ENCODE measurements at places on chromosomes 12 and 14. TPM values are rescaled to one million over a fixed set of nuclear protein-coding genes. Genes with fewer than 3 reads are reported as not detected.

The KIF21A gene
- total RNA-seq, result 25.6 TPM

The INSM2 gene
- total RNA-seq, result not detected

The CCDC177 gene
- not detected for total RNA-seq

The CLSTN3 gene
- 5.9 TPM for total RNA-seq

The FSCB gene
- not detected for total RNA-seq

The RARG gene
- 41.2 TPM for total RNA-seq

The BCL2L14 gene
- total RNA-seq, result not detected

The NINJ2 gene
- total RNA-seq, result 1.9 TPM

Measured in Panc1 (cell line).